ENCODE measurements at places on chromosomes 4 and X. TPM values are rescaled to one million over a fixed set of nuclear protein-coding genes. Genes with fewer than 3 reads are reported as not detected.

USP26 gene
- polyA plus RNA-seq, result not detected

DNA sequence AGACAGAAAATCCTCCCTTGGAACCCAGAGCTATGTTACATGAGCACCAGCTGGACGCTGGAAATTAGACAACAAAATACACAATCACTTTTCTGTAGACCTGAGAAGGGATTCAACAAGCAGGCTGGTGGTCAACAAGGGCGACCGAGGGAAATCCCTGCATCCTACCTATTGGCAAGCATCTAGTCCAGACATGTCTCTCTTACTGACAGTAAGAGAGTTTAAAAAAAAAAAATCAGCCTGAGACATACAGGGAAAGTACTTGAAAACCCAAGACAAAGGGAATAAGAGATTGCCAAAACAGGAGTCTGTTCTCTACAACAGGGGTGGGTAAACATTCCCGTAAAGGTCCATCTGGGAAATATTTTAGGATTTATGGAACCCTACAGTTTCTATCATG, 108.0 kb downstream of the KDR start:
- H3K4me1 ChIP-seq, result no peaks in the 10 kb centered on the region
- H3K4me3 ChIP-seq, result no peak overlapping the region
- H3K36me3 ChIP-seq, result no peaks in the 10 kb centered on the region
- H3K27me3 ChIP-seq, result no peaks in the 10 kb centered on the region
- no peak overlapping the region for H3K27ac ChIP-seq
- DNase-seq, result no peak

DNA sequence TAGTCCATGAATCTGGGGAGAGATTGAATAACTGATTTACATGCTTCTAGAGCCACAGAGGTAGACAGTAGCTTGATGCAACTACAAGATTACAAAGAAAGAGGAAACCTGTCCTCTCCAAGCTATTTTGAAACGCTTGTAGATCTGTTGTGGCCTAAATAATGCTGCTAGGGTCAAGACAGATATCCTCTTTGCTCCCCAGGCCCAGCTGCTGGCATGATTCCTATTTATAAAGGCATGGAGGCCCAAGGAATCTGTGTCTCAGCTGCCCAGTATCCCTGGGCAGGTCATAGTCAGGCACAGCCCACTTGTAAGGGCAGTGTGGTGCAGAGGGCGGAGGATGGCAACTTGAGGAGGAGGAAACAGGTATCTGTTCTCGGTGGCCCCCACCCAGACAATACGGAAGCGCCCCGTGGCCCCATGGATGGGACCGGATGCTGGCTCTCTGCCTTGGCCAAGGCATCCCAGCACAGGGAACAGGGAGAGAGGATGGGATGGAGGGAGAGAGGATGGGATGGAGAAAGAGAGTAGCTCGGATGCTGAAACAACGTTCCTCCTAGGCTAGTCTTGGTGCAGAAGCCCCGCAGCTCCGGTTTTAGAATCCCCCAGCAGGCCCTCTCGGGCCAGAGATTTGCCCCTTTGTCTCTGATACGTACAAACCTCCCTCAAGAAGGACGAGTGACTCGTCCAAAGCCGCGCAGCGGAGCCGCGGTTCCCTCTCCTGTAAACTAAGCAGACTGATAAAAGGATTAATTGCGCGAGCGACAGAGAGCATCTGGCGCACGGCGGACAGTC, 767 bp upstream of the SMIM20 start:
- H3K27ac ChIP-seq, result peak overlapping the region; percentile 87
- peaks cover 26% of the 10 kb centered on the region for H3K4me1 ChIP-seq
- no peaks in the 10 kb centered on the region for H3K27me3 ChIP-seq
- peak overlapping the region; percentile 89 for H3K4me3 ChIP-seq
- H3K36me3 ChIP-seq, result peaks cover 5% of the 10 kb centered on the region
- DNase-seq, result peak; percentile 56

DNA sequence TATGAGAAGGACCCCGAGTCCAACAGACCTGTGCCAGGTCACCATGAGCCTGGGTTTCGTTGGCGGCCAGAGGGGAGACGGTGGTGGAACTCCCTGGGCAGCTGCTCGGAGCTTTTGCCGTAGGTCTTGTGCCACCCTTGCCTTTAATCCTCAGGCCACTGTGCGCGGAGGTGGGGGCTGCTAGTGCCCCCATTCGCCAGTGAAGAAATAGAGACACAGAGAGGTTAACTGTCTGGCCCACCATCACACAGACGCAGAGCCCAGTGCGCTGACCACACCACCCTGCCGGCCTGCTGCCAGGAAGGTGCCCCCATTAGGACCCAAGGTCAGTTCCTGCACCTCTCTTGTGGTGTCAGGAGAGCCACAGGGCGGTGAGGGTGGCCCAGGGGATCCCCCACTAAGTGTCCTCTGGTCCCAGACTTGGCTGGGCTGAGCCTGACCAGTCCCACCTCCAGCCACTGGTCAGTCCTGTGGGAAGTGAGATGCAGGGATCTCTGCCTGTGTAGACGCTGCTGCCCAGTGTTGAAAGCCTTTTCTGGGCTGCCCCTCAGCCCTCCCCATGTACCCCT, 28.3 kb upstream of the HTRA3 start:
- no peak overlapping the region for H3K27ac ChIP-seq
- H3K4me1 ChIP-seq, result peaks cover 27% of the 10 kb centered on the region
- H3K36me3 ChIP-seq, result peaks cover 4% of the 10 kb centered on the region
- H3K4me3 ChIP-seq, result no peak overlapping the region

- no peak overlapping the region for H3K4me3 ChIP-seq
- no peak overlapping the region for H3K27ac ChIP-seq
- H3K27me3 ChIP-seq, result no peaks in the 10 kb centered on the region
- no peaks in the 10 kb centered on the region for H3K4me1 ChIP-seq
Observed at GRCh38 chr4:54318904-54319303, 89.8 kb downstream of the PDGFRA start.

DNA sequence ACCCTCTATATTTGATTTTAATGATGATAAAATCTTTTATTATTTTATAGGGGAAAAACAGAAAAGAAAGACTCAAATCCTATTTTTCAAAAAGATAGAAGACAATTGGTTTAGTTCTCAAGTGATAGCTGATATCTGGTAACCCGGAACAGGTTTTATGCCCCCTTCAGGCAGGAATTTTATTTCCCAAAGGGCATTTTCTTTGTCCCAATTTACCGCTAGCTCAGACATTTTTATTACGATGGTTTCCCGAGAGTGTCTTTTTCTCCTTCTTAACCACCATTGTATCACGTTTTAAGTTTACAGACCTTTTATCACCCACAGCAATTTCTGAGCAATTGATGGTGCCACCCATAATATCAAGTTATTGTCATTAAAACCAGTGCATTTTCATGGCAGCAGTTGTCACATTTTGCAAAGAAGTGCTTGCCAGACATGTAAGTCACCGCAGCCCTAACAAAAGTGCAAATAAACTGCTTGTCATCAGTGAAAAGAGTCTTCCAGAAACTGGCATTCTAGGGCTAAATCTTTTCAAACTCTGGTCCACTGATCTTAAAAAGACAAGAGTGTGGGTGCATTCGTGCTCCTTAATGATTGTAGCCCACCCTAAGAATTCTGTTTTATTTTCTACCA, 204.8 kb upstream of the VCX start:
- H3K4me3 ChIP-seq, result no peak overlapping the region
- no peak overlapping the region for H3K27ac ChIP-seq
- no peaks in the 10 kb centered on the region for H3K36me3 ChIP-seq
- H3K27me3 ChIP-seq, result peaks cover 2% of the 10 kb centered on the region
- DNase-seq, result no peak

Measured in muscle of leg (tissue), 16 donors.